ENCODE measurements at places on chromosomes 4 and X.

DNA sequence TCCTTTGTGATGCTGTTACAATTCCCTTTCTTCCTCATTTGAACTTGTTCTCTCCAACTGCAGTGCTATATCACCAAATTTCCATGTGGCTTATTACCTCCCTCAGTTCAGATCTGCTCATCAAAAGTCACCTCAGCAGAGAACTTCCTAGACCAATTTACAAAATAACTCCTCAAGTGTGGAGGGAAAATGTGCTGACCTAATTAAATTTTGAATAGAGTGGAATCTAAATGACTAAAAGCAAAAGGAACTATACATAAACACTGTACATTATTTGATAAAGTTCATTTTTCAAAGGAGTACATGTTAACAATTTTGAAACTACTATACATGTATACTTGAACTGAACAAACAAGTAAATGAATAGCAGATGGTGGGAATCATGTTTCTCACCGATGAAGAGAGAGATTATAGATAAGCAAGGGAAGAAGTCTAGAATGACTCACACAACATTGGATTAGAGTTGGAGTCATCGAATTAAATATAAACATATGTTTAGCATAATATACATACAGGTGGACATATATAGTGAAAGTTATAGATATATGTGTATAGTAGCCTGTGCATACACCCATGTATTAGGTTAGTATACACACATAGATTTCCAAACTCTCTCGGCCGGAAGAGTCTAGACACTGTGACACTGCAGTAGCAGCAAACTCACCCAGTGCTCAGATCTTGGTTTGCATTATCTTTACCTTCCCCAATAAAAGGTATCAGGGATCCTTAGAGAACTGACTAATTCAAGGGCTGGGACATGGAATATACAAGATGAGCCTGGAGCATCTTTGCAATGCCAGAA, 318.7 kb downstream of the PCDH18 start:
- no peak for DNase-seq

GRCh38 chr4:48588230-48589097, 98.4 kb downstream of the ZAR1 start:
- no peak for DNase-seq

DNA sequence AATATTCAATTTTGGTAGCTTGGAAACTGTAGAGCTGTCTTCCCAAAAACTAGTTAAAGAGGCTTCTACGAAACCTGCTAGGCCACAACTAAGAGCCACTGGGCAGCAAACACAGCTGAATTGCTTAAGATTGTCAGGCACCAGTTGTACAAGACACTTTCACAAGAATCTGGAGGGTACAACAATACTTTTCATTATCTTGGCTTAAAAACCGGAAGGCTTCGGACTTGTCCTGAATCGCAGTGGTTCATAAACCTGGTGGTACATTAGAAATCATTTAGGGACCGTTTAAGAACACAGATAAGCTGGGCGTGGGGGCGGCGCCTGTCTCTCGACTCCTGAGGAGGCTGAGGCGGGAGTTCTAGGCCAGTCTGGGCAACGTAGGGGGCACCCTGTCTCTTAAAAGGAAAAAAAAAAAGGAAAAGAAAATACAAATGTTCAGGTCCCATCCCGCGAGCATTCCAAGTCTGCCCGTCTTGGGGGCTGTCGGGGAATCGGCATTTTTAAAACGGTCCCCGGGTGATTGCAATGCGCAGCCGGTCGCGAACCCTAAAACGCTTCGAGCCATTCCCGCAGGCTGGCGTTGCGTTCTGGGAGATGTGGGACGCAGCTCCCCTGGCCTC, 763 bp downstream of the PYURF start:
- DNase-seq: no peak

DNA sequence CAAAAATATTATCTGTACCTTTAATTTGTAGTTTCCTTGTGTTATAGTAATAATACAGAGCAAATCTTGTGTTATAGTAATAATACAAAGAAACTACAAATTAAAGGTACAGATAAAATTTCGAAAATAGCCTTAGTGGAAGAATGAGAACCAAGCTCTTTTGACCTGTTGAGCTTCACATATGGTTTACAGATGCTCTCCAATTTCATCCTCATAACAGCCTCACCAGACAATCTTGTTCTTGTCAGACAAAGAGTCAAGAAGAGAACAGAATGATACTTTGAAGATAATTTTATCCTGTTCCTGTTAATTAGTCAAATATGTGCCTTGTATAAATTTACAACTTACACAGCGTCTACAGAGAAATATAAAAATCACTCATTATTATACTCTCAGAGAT, 12.8 kb downstream of the ATXN3L start:
- DNase-seq: no peak

GRCh38 chr4:114281164-114281960, 301.9 kb upstream of the ARSJ start:
- DNase-seq: no peak

- peak; percentile 14 for DNase-seq
Observed at GRCh38 chr4:948101-948935, 16.1 kb downstream of the TMEM175 start.

DNA sequence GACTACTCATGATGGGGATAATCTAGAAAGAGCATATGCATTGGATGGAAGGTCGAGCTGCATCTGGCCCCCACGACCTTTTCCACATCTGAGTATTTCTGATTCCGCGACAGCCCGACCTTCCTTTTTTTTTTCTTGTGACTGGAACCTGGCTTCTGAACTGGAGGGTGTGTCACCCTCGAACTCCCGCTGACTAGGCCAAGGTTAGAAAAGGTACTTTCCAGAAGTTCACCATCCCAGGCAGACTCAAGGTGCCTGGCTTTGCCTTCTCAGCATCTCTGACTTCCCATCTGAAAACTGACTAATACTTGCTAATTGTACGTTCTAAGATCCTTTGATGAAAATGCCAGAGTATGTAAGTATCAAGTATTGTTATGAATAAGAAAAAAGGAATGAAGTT, 49.3 kb upstream of the CD40LG start:
- no peak for DNase-seq

DNA sequence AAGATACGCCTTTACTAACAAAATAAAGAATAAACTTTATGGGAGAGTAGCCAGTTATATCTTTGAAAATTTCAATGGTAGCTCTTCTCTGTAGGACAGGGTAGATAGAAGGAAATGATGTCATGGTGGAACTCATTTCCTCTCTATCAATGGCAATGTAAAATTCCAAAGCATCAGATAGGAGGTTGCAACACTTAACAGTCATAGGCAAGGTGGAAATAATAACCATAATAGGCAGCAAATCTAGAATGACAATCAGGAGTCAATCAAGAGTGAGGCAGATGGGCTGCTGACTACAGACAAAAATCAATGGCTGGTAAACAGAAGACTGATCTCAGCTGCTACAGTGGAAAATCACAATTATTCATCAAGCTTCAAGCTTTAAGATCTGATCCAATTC, 53.9 kb upstream of the TET2 start:
- no peak for DNase-seq

DNA sequence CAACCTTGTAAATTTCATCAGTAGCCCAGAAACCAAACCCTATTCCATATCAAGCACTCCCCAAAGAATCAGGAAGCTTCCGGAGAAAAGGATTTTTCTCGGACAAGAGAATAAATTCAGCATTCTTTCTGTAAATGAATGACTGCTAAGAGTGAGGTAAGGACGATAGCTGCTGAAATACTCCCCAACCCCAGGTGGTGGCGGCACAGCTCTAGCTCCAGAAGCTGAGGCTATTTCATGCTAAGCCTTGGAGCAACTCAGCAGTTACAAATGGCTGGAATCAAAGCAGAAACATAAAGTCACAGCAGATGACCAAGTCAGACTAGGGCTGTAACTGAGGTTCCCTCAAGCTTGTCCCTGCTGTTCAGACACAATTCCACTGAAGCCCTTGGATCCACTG, 13.9 kb upstream of the PCDH19 start:
- DNase-seq: no peak
